NCI-H226 (cell line): ENCODE measurements at places on chromosomes 4 and X.
A peak's percentile ranks its signal among the peaks of the same experiment; 100 is the strongest.

- DNase-seq = peak; percentile 62
These were observed 17.0 kb upstream of the MAGED1 start for GRCh38 chrX:51876441-51876840.

DNA sequence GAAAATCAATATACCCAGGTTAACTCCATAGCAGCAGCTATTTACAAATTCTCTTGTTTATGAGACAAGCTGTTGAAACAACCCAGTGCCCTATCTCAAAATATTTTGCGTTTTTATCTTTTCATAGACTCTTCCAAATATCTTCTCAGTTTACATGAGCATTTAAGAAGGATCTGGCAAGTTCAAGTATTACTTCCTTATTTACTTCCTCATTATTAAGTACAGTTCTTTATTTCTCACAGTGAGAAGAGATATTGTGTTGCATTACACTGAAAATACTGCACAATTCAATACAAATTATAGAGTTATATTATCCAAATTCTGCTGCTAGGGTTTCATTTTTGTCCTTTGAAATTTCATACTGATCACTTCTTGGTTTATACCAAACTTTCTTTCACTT is 43.6 kb upstream of the UCP1 start:
- no peak for DNase-seq

- no peak for DNase-seq
These were observed 1.7 kb downstream of the PRAF2 start for GRCh38 chrX:49071877-49072711.

DNA sequence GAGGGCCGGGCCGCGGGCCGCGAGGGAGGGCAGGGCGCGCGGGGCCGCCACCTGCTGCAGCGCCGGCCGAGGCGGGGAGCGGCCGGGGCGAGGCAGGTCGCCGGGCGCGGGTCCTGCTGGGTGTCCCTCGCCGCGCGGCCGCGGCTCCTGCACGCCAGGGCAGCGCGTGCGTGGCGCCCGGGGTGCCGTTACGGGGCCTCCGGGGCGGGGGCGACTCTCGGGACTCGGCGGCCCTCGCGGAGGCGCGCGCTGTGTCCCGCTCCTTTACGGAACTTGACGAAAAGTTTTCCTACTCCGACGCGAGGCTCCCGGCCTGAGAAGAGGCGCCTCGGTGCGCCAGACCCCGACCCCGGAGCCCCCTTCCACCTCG is 329 bp downstream of the TBC1D14 start:
- no peak for DNase-seq

GRCh38 chr4:156230176-156230575 is 276.5 kb upstream of the CTSO start:
- DNase-seq = no peak

- peak; percentile 1 for DNase-seq
These were observed 12.8 kb downstream of the PJA1 start for GRCh38 chrX:69152417-69152841.

- DNase-seq = peak; percentile 12
These were observed 15.0 kb upstream of the TRIM2 start for GRCh38 chr4:153189016-153189801.

GRCh38 chrX:148979786-148980185 is 479.4 kb downstream of the AFF2 start:
- DNase-seq = no peak

DNA sequence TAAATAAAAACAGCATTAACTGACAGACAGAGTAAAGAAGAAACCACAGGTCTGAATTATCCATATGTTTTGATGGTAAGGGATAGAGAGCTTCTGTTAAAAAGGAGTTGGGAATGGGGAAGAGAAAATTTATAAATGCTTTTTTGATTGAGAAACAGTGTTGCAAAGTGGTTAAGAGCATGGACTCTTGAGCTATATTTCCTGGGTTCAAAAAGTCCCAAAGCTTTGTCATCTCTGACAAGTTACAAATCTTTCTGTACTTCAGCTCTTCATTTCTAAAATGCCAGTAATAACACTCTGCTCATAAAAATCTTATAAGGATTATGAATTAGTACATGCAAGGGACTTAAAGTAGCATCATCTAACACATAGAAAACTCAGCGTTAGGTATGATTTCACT is 62.2 kb downstream of the N4BP2 start:
- DNase-seq = no peak

DNA sequence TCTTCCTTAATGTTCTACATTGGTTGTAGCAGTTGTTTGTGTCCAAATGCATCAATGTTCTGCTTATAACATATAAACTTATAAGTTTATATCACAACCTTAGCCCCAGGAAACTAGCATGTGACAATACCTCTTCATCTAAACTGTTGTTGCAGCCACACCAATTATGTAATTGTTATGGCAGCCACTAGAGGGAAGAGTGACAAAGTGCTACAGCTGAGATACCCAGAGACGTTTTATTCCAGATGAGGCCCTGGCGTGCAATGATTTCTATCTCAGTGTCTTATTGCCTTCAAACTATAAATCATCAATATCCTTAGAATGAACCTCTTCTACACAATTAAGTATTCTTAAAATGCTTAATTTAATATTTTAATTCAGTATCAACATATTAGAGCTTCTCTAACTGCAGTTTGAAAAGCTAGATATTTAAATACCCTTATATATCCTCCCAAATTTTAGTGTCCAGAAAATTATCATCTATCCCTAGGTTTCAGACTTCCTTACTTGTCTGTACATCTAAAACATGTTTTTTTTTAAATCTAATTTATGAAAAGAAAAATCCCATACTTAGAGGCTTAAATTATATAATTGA is 171.6 kb downstream of the PCDH10 start:
- DNase-seq = no peak

DNA sequence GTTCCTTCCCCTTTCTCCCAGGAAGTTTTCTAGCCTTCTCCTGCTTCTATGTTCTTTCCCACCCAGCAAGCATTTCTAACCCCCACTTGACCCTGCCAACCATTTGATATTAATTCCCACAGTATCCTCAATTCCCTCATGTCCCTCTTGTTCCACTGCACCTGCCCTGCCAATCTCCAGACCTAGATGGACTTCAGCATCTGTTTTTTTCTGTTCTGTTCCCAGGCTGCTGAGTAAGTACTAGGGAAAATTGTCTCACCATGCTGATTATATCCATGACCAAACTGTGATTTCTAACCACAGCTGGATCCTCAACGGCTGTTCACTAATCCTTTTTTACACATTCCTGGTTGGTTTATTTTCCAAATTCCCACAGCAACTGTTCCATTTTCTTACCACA is 37.7 kb downstream of the CLCN5 start:
- DNase-seq = no peak

- no peak for DNase-seq
These were observed 10.0 kb downstream of the TXLNG start for GRCh38 chrX:16796298-16796697.

DNA sequence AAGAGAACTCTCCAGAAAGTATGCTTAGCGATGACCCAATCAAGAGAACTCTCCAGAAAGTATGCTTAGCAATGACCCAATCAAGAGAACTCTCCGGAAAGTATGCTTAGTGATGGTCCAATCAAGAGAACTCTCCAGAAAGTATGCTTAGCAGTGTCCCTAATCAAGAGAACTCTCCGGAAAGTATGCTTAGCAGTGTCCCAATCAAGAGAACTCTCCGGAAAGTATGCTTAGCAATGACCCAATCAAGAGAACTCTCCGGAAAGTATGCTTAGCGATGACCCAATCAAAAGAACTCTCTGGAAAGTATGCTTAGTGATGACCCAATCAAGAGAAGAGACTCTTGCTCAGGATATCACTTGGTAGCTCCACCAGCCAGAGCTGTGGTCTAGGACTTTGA is 92.5 kb downstream of the AFAP1 start:
- no peak for DNase-seq

GRCh38 chr4:2298532-2298991 is 36.7 kb upstream of the MXD4 start:
- DNase-seq = no peak

DNA sequence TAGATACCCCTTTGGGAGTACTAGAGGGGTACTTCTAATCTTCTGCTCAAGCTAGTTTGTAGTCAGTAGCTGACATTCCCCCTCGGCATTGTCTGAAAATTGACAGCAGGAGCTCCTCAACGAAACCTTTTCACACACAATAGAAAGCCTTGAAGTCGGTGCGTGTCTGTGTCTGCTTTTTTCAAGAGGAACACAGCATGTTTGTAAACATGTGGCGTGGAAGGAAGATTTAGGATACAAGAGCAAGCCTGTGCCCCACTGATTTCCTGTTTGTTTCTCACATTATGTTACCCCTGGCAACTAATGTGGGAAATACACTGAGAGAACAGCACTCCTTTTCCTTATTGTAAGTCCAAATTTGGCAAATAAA is 252.6 kb downstream of the ANKRD50 start:
- DNase-seq = no peak

- no peak for DNase-seq
These were observed 1108.1 kb downstream of the PCDH19 start for GRCh38 chrX:99301990-99302389.

DNA sequence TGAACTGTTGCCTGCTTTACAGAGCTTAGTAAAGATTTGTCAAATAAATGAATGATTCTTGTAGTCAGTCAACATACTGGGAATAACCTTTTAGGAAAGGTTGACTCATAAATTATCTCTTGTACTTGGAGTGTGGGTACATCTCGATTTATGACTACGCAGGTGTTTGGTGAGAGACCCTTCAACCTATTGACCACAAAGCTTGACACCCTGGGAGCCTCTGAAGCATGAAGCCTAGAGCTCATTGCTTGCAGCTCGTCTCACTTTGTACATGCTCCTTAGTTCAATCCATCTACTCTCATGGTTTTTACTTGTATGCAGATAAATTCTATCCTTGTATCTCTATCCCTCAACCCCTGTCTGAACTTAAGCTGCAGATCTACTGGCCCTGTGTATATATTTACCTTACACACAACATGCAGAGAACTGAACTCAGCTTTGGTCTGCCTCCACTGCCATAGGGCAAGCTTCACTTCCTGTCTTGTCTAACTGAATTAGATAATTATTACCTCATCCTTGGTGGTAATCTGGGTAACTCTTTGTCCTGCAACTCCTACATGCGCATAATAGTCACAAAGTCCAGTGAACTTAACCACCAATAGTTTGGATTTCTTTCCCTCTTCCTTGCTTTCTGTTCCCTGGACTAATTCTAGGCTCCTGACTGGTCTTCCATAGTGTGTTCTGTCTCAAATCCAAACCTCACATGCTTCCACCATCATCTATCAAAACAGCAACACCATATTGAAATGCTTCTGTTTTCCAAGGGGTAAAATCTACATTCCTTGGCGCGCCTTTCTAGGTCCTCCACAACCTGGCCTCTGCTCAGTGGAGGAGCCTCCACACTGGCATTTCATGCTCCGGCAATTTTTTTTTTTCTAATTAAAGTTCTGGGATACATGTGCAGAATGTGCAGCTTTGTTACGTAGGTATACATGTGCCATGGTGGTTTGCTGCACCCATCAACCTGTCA is 32.2 kb upstream of the FAT1 start:
- DNase-seq = peak; percentile 28

GRCh38 chrX:135382260-135382659 is 39.5 kb upstream of the SMIM10L2A start:
- no peak for DNase-seq

GRCh38 chr4:130563185-130563888 is 1467.4 kb downstream of the C4orf33 start:
- DNase-seq = no peak

DNA sequence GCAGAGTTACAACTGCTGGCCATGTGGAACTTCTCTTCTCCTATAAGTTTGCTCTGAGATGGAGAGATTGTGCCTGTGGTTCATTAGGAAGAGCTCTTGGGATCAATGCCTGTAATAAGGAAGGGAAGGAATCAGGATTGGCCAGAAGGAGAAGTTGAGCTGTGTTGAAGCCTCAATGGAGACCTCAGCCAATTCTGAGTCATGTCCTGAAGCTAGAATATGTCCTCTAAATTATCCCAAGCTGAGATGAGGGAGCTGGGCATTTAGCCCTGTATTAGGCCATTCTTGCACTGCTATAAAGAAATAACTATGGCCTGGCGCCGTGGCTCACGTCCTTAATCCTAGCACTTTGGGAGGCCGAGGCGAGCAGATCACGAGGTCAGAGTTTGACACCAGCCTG is 85.4 kb upstream of the DHX15 start:
- DNase-seq = no peak

DNA sequence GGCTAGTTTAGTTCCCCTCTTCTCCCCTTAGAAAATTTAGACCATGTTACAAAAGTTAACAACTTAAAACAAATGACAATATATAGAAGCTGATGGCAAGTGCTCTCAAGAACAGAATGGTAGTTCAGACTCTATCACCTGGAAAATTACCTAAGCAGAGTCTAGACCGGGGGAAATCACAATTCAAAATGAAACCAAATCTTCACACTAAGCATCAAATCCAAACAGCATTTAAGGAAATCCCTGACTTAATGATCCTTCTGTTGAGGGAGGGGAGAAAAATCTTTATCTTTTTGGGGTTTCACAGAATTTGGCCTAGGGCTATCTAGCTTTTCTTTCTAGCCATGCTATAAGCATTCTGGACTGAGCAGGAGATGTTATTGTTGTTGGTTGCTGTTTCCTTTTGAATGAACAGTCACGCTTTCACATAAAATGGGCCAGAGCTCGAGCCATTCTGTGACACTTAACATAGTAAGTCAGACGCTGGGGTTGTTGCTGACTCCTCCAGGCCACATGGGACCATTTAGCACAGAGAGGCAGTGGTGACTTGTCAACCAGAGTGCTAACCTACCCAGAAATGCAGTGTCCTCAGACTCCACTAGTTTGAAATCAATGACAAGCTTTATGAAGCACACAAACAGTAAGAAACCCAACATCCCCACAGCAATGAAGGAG is 16.0 kb upstream of the LSM6 start:
- DNase-seq = no peak

- peak; percentile 2 for DNase-seq
These were observed 241.7 kb upstream of the BMP3 start for GRCh38 chr4:80788798-80789197.

DNA sequence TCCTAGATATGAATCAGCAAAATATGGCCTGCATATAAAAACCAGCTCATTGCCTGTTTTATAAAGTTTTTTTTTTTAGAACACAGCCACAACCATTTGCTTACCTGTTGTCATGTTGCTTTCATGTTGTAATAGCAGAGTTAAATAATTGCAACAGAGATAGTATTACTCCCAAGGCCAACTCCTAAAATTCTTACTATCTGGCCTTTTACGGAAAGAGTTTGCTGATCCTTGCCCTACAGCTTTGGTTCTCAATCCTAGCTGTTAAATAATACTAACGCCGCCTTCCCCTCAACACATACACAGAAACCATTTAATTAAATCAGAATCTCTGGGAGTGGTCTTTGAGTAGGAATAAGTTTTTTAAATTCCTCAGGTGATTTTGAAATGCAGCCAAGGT is 231.3 kb upstream of the TET2 start:
- DNase-seq = no peak

DNA sequence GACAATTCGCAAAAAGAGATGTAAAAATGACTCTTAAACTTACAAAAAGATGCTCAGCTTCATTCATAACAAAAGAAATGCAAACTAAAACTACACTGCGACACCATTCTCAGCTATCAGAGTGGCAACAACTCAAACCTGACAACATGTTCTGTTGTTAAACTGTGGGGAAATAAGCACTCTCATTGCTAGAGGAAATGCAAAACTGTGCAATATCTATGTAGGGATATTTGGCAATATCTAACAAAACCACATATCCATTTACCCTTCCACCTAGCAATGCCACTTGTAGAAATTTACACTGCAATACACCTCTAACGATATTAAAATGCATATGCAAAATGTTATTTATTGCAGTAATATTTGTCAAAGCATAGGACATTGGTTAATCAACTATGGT is 78.3 kb upstream of the EGFL6 start:
- DNase-seq = no peak

- no peak for DNase-seq
These were observed 632.0 kb downstream of the IQCM start for GRCh38 chr4:149183638-149184037.
